ENCODE measurements at places on chromosomes 16 and 17. TPM values are rescaled to one million over a fixed set of nuclear protein-coding genes. Genes with fewer than 3 reads are reported as not detected.

GRCh38 chr16:4081521-4082021, 34.7 kb downstream of the ADCY9 start:
- no peak for DNase-seq

- no peak for DNase-seq
These were observed at the start of gene KRT26 for GRCh38 chr17:40772101-40772500. KRT26 (minus strand) TSS chr17:40772201; CDS start chr17:40772113, 88 bp downstream.

DNA sequence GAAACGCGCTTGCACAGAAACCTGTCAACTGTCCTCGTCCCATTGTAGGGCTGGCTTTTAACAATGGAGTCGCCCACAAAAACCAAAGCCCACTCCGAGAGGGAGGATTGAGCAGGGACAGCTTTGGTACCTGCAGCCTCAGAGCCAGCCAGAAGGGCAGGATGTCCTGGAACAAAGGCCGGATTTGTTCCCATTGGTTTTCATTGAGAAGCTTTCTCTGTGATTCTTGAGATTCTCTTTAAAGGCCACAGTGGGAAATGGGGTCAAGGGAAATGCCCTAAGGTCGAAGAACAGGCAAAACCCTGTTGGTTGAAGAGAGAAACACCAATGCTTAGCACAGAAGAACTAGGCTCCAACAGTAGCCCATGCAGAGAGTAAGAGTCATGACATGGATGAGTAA, 65.4 kb downstream of the C16orf78 start:
- DNase-seq, result no peak

CDH1 gene
- 54.3 TPM for total RNA-seq

PDILT gene
- total RNA-seq, result not detected

GRCh38 chr17:8953156-8953885, 12.2 kb downstream of the PIK3R5 start:
- no peak for DNase-seq

- no peak for DNase-seq
These were observed 141.2 kb downstream of the LAT start for GRCh38 chr16:29126057-29126494.

- DNase-seq, result no peak
These were observed 12.7 kb upstream of the SPECC1 start for GRCh38 chr17:19996502-19996901.

DNA sequence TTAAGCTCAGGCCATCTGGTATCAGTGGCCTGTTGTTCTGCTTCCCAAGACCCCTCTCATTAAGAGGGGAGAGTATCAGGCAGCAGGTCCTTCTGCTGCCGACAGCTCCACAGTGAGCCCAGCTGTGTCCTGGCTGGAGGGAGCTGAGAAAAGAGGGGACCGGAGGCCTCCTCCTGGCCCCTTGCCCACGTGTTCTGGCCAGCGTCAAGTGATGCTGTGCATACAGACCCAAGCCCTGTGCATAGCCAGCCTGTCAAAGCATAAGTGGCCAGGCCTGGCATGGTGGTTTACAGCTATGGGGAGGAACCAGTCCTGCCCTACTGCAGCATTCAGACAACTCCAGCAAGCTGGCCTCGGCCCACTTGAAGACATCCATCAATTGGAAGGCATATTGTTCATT, 48.0 kb downstream of the ABCC6 start:
- no peak for DNase-seq

GRCh38 chr17:15406081-15406480, 61.3 kb downstream of the CDRT4 start:
- DNase-seq, result no peak

SLC35G6 gene
- total RNA-seq, result not detected

ABI3 gene
- 3.0 TPM for total RNA-seq

CES3 gene
- 39.7 TPM for total RNA-seq

DNA sequence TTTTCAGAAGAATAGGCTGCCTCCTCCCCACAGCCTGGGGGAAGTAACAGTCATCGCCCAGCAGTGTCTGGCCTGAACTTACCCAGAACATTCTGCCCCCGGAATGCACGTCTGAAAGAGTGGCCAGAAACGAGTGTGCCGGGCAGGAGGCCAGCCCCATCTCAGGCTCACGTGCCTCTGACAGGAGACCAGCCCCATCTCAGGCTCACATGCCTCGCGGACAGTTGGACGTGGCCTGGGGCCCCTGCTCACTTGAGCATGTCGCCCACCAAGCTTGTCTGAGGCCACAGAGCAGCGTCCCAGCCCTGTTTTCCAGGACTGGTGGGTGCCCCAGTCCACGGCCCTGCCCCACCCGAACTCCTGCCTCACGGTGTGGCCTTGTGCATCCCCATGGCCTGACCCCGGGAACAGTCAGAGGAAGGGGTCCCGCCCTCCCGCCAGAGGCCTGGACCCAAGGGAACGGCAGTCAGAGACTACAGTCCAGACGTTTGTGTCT, 16.3 kb upstream of the CDH15 start:
- DNase-seq, result no peak

IGFBP4 gene
- total RNA-seq, result 421 TPM

- DNase-seq, result peak; percentile 66
These were observed 37.2 kb upstream of the ULK2 start for GRCh38 chr17:19904924-19905323.

- no peak for DNase-seq
These were observed 73.6 kb downstream of the SOCS1 start for GRCh38 chr16:11182411-11182810.

NFATC3 gene
- total RNA-seq, result 24.5 TPM

C16orf96 gene
- total RNA-seq, result 0.24 TPM

CCL2 gene
- total RNA-seq, result 5.5 TPM

GRCh38 chr16:85924675-85925074, 25.7 kb downstream of the IRF8 start:
- no peak for DNase-seq

ETV4 gene
- total RNA-seq, result 1.4 TPM

AXIN2 gene
- total RNA-seq, result 2.3 TPM

- DNase-seq, result no peak
These were observed 40.7 kb upstream of the GPR139 start for GRCh38 chr16:20114356-20114755.

DNA sequence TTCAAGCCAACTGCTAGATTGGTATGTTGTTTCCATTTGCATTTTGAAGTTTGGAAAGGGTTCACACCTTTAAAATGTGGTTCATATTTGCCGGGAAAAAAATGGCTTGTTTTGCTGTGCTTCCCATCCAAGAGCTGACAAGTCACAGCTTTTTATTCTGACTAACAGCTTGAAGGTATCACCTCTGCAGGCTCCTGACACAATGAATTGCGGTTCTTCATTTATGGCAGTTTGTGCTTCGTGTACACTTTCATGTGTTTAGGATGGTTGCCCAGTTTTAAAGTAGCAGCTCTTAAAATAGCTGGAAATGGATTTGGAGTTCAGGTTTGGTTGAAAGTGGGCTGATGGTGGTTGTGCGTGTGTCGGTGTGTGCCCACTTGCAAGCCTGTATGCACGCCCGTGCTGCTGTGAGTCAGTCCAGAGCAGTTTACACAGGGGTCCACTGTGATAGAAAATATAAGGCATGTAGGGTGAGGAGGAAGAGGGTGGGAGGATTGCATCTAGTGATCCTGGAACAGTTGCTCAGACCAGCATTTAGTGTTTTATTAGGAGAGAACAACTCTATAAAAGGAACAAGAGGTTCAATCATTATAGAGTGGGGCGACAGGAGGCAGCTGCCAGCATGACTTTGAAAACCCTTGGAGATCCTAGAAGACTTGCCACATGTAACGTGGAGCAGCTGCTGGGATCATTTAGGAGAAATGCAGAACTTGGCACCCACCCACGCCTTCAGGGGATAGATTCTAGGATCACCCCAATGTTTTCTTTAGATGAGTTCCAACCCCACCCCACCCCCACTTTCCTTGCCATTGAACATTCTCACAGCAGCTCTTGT, 108.0 kb upstream of the TBX2 start:
- no peak for DNase-seq

KRTAP9-8 gene
- not detected for total RNA-seq

SDR42E1 gene
- 5.9 TPM for total RNA-seq

GAS2L2 gene
- not detected for total RNA-seq

PAM16 gene
- total RNA-seq, result 27.9 TPM

DNA sequence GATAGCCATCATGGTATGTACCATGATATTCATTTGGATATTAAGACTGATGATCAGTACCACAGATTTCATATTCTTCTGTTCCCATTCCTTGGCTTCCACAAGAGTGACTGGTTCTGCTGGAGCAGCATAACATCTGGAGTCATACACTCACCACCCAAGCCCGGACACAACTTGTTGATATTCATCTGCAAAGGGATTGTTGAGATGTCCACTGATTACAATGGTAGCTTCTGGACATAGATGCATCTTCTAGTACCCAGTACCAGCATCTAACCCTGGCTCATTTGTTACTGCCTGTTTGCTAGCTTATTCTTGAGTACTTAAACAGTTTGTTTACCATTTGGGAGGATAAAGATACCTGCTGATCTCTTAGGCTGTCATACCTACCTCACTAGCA, 235.7 kb upstream of the AXIN2 start:
- no peak for DNase-seq

GRCh38 chr16:57950382-57950781, 20.5 kb downstream of the CNGB1 start:
- DNase-seq, result no peak

SLC6A2 gene
- 0.37 TPM for total RNA-seq

- no peak for DNase-seq
These were observed 8.0 kb upstream of the GINS2 start for GRCh38 chr16:85696781-85697180.

MYH1 gene
- total RNA-seq, result not detected

MSRB1 gene
- 101 TPM for total RNA-seq

DNA sequence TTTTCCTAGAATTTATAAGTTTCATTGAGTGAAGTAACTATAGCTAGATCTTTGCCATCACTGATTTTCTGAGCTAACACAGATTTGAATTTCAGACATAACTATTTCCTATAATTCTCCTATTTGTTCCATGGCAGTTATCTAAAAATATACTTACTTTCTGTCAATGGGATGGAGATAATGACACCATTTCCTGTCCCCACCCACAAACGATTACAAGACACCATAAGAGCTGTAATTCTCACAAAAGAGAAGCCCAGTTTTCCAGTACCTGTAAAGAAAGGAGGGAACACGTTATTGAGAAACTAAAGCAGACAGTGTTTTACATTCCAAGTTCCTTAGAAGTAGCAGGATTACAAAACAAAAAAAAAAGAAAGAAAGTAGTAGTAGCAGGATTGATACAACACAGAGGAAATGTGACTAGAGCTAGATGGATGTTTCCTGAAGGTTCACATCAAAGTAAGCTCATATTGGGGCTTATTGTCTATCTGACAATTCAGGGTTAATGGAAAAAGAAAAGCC, 110.9 kb upstream of the TOB1 start:
- no peak for DNase-seq

DNA sequence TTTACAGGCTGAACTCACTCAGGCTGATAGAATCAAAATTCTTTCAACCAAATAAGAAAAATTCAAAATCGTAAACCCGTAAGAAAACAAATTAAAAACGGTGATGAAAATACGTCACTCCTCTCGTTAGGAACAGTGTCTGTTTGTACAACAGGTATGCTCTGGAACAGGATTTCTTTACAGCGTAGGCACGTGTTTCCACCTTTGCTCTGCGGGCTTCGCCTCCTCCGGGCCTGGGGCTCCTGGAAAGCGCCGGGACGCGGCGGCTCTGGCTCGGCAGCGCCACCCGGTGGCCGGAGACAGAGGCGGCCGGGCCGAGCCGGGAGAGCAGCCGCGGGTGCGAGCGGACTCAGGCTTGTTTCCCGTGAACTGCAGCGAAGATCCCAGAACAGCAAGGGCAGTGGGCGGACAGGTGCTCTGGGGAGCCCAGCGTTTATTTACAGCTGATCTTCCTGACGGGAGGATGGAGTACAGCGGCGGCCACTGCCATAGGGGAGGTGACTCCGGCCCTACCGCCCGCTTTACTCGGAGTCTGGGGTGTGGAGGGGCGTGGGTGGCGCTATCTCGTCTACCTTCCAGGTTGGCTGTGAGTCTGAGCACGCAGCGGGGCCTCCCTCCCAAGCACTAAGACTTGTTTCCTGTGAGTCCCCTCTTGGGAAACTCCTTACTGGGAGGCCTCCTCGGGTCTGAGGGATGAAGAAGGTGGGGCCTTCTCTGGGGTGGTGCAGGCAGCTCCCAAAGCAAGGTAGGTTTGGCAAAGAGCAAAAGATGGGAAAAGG, 40.5 kb upstream of the ATP2A3 start:
- peak; percentile 61 for DNase-seq

ARHGAP27 gene
- 4.9 TPM for total RNA-seq

Measured in right lobe of liver (tissue), 6 donors.